ENCODE measurements at places on chromosomes 3 and 15. TPM values are rescaled to one million over a fixed set of nuclear protein-coding genes. Genes with fewer than 3 reads are reported as not detected.

The LIPC gene
- total RNA-seq = 1.1 TPM

The INKA1 gene
- total RNA-seq = not detected

The FGD5 gene
- 1.4 TPM for total RNA-seq

The ITIH3 gene
- total RNA-seq = not detected

The ACSBG1 gene
- total RNA-seq = not detected

The MYL3 gene
- total RNA-seq = 0.54 TPM

The NBEAL2 gene
- 53.7 TPM for total RNA-seq

The RBP2 gene
- total RNA-seq = not detected

The GOLGA8Q gene
- total RNA-seq = 0.88 TPM

The COL6A5 gene
- total RNA-seq = not detected

The PAK2 gene
- 50.6 TPM for total RNA-seq
